ENCODE measurements at places on chromosomes 3 and 15.

- no peak for DNase-seq
These were observed 152.8 kb downstream of the CHDH start for GRCh38 chr3:53693451-53693850.

GRCh38 chr3:31636694-31637442 lies 104.1 kb downstream of the STT3B start:
- no peak for DNase-seq

DNA sequence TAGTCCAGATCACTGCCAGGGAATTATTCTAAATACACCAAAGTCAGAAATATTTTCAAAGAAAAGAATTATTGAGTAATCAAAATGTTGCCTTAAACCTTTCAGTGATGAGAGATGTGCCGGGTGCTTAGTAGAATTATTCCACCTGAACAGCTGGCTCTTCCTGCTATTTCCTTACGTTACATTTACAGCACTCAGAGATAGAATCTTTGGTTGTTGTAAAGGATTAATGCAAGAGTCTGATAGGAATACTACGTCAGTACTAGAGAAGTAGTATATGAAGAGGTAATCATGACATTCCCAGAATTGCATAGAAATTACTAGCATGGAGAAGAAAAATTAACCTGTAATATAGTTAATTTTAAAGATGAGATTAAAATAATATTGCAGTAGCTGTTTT lies 50.9 kb upstream of the ZDHHC23 start:
- no peak for DNase-seq

DNA sequence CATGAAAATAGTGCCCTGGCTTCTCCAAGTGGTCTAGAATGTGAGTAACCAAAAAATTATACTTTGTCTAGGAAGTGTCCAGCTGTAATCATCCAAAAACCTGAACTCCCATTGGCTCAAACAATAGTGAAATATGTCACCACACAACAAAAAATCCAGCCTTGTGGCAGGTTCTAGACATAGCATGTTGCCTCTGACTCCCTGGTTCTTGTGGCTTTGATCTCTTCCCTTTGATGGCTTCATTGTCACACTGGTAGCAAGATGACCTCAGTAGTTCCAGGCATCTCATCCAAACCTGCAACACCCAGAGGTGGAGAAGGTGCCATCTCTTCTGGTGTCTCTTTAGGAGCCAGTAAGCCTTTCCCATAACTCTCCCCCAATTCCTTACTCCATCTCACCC lies 74.7 kb downstream of the CMSS1 start:
- no peak for DNase-seq

DNA sequence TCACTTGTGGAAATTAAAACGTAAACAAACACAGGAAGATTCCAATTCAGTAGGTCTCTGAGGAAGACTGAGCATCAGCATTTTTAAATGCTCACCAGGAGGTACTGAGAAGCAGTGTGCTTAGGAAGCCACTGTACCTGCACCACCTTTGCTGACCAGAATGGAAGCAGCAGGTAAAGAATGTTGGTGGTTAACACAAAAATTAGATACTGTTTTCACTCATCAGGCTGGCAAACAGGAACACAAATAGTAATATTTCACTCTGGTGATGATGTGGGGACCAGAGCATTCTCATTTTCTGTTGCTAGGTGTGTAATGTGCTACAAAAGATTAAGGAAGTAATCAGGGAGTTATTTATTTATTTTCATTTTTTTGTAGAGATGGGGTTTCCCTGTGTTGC lies 29.9 kb upstream of the GHSR start:
- no peak for DNase-seq

- DNase-seq: no peak
These were observed 37.4 kb upstream of the PRICKLE2 start for GRCh38 chr3:64262574-64263114.

- DNase-seq: no peak
These were observed 182.4 kb downstream of the RBMS3 start for GRCh38 chr3:29463304-29463703.

DNA sequence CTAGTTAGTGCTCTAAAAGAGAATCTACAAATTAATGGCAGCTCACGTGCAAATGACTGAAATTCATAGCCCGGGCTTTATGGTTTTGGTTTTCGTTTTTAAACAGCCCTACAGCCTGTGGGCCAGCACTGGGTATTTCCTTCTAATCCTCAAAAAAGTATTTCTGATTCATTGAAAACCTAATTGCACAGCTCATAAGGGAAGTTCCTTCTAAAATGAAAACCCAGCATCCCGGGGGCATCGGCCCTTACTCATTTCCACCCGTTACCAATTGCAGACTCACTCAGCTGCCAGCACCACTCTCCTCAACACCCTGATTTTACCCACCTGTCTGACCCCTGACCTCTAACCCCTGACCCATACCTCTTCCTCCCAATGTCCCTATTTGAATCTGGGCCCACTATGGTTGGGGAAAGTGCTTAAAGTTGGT lies 59.5 kb upstream of the ZNF148 start:
- DNase-seq: no peak

DNA sequence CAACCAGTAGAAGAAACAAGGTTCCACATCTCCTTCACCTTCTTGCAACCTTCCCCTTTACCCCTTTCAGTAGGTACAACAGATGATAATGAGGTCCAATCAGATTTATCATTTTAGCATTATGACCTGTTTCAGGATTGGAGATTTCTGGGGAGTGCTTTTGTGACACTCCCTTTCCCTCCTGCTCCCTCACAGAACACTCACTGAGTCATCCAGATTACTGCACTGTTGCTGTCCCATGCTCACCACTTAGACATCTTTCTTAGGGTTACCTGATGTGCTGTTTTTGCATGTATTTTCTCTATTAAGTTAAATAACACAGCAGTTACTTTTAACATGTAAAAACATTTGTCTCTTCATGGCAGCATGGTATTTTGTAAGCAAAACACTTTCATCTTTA lies 118.5 kb downstream of the MFSD1 start:
- DNase-seq: no peak

GRCh38 chr3:159887168-159887567 lies 101.5 kb upstream of the IL12A start:
- no peak for DNase-seq

DNA sequence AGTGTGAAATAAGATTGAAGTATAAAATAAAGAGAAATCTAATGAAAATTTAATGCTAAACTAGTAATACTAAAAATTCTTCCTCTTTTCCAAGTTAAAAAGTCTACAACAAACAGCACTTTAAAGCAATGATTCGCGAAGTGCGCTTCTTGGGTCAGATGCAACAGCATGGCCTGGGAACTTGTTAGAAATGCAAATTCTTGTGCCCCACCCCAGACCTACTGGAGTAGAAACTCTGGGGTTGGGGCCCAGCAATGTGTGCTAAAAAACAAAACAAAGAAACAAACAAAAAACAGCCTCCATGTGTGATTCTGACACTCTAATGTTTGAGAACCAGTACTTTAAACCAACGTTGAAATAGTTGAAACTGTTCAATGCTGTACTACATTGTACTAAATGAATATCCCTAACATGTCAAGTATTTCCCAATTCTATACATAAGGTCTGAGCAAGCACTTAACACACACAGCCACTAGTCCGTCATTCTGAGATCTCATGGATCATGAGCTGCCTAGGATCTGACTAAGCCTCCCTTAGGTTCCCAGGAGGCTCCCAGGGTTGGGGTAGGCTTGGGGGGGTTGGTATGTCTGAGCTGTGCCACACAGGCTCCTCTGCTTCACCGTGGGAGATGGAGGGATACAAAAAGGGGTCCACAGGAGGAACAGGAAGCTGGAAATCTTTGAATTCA lies 6.1 kb downstream of the RASGRP1 start:
- DNase-seq: no peak

DNA sequence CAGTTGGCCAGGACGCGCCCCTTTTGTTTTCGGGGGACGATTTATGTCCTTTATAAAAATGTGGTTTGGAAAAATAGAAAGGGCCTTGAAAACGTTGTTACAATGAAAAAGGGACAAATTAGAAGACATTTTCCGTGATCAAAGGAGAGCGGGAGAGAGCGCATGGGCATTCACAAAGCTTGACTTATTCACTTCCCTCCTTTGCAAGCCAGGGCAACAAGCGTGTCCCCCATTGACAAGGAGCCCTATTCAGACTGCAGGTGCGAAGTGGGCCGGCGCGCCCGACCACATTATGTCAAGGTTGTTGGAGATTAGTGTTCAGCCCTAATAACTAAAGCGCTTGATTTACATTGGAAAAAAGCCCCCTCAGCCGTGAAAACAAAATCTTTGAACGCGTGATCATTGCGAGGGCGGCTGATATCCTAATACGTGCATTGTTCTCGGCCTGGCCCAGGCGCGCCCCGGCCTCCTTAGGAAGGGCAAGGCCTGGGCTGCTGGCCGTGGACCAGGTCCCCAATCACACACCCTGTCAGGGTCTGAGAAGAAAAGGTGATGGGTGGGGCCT lies 25.9 kb downstream of the ZIC4 start:
- no peak for DNase-seq

DNA sequence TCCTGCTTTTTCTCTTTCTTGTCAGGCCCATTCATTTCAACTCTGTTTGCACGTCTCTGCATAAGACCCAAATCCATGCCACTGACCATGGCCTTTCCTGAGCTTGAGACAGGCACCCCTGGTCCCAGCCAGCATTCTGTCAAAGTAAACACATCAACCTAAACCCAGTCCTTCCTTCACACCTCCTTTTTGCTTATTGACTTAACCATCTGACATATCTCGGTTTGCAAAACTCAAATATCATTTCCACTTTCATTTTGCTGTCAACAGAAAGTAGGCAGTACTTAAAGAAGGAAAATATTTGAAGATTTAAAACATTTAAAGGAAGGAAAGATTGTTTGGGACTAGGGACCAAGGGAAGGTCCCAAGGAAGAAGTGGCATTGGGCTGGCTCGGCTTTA lies 48.2 kb upstream of the KBTBD8 start:
- DNase-seq: no peak

- DNase-seq: peak; percentile 71
These were observed 519 bp downstream of the ABHD6 start for GRCh38 chr3:58237941-58238681.

- no peak for DNase-seq
These were observed 140.7 kb downstream of the STAC start for GRCh38 chr3:36521007-36521379.

DNA sequence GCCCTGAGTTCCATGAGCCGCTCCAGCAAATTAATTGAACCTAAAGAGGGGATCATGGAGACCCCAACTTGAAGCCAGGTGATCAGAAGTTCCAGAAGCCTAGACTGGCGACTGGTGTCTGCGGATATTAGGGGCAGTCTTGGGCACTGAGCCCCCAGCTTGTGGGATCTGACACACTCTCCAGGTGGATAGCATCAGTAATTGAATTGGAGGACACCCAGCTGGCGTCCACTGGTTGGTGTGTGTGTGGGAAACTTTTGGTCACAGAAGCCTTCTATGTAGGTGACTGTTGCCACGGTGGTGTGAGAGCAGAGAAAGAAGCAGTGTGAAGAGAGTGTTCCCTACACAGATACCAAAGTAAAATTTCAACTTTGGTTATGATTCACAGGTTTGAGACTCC lies 106.0 kb upstream of the ADPGK start:
- DNase-seq: no peak

DNA sequence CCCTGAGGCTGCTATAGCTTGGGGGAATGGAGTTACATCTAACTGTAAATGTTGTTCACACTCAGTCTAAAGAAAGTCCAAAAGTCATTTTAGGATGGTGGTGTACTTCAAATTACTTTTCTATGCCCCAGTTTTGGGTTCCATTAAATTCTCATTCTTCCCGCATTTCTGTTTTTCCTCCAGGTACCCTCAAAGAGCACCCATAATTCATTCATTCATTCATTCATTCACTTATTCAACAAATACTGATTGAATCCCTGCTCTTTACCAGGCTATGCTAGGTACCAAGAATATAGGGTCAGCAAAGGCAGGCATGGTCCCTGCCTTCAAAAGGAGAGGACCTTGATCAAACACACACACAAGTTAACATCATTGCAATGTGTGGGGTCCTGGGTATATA lies 76.1 kb downstream of the CCNL1 start:
- DNase-seq: no peak

GRCh38 chr3:149628957-149629670 lies 28.7 kb downstream of the WWTR1 start:
- DNase-seq: no peak

DNA sequence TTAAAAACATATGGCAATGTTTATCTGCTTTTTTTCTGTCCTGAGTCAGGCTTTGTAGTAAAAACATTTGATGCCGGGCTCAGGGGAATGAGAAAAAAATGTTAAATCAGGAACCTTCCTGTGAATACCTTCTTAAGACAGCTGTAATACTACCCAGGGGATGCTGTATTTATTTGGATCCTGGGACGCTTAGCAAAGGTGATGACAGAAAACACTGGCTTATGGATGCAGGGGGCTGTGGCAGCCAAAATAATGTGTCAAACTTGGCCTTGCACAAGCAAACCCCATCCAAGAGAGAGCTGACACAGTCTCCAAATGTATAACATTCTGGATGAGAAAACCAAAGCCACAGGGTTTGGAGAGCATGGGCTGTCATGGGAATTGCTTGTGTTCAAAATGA lies 438.2 kb upstream of the PROK2 start:
- no peak for DNase-seq

GRCh38 chr3:134136604-134137003 lies 106.9 kb upstream of the SLCO2A1 start:
- DNase-seq: no peak

DNA sequence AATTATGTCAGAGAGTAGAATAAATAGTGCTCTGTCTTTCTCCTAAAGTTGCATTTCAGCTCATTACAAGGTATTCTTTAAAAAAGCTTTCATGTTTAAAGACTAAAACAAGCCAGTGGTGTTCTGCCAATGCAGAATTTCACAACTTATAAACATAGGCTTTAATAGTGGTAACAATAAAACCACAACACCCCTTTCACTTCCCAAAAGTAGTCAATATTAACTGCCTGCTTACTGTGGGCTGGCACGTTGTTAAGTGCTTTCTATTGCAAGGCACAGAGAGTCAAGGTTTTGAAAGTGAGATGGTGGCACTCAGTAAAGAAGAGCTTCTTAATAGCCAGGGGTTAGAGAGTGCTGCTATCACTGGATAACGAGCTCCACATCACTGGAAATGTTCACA lies 8.4 kb upstream of the RTP1 start:
- DNase-seq: no peak

- no peak for DNase-seq
These were observed 226.4 kb downstream of the OPA1 start for GRCh38 chr3:193819117-193820010.

DNA sequence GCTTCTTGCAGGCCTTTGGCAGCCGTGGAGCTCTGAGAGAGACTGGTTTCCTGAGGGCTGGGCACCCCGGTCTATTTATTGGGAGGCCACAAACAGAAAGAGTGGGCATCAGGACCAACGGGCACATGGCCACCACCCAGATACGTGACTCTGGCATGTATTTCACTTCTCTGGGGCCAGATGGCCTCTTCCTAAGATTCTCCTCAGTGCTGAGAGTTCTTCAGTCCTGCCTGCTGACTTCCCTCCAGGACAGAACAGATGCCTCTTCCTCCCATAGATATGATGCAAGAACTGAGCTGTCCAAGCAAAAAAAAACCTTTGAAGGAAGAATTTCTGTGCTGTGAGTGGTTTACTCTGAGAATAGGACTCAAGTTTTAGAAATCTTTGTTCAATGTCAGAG lies 107.7 kb downstream of the IGF2BP2 start:
- peak; percentile 65 for DNase-seq

GRCh38 chr3:13706886-13707285 lies 158.0 kb downstream of the FBLN2 start:
- no peak for DNase-seq

All from AG08396 (cell line).